ENCODE measurements at places on chromosomes 6 and 20. TPM values are rescaled to one million over a fixed set of nuclear protein-coding genes. Genes with fewer than 3 reads are reported as not detected.

DNA sequence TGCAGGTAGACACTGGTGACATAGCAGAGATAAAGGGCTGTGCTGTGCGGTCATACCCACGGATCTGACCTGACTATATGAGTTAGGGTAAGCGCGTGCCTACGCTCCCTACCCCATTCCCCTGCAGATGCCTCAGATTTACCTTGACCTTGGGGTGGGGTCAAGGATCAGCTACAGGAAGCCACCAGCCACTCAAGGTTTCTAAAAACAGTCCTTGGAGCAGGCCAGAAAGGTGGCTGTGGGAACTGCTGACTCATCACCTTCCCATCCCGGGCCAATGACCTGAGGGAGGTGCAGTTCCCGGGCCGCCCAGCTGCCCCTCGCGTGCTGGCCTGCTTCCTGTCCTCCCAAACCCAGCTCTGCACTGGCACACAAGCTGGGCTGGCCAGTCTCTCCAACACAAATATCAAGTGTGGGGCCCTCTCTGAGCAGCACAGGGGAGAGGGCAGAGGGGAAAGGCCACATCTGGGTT lies 23.0 kb downstream of the KCNK5 start:
- no peak for DNase-seq

BPI gene
- polyA plus RNA-seq, result not detected

SCUBE3 gene
- 0.29 TPM for polyA plus RNA-seq

DNA sequence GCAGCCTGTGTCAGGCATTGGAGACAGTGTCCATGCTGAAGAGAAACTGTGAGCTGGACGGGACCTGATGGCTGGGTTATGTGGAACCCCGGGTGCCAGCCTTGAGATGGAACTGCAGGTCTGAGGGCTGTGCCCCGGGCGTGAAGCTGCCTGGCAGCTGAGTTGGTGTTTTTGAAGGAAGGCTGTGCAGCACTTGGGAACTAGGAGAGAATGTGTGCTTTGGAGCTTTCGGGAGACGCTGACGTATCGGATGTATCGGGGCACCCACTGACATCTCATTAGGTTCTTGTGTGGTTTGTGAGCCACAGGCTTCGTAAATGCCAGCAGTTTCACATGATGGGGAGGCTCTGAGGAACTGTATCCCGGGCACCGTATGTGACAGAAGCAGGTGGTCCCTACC lies 2.2 kb downstream of the DLGAP4 start:
- no peak for DNase-seq

GRCh38 chr6:43981363-43981990 lies 145.8 kb downstream of the MRPL14 start:
- no peak for DNase-seq

Data from naive B cell (primary cell).